ENCODE measurements at places on chromosomes 6 and 20.

DNA sequence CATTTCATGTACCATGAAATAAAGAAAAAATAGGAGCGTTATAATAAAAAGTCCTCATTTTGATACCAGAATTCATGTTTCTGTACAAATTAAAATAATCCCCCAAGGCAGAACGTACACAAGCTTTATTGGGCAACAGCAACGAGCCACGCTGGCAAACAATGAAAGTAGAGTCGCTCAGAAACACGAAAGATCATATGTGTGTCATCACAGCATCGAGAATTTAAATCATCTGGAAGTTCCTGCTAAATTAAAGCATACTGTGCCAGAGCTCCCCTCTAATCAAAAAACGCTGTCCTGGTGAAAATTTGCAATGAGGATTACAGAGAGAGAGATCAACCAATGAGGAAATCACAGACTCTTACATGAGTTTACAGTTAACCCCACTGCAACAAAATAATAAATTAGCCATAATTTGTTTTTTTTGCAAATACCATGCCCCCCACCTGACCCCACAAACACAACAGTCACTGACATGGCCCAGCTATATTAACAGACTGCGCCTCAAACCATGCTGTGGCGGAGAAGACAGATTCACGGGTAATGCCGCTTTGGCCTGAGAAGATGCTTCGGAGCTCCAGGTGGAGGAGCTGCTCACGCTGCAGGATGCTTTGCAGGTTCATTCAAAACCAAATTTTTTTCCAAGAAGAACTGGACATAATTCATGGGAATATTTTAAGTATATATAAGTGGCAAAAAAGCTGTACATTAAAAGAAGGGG, 54.3 kb upstream of the NFATC2 start:
- no peak for DNase-seq

DNA sequence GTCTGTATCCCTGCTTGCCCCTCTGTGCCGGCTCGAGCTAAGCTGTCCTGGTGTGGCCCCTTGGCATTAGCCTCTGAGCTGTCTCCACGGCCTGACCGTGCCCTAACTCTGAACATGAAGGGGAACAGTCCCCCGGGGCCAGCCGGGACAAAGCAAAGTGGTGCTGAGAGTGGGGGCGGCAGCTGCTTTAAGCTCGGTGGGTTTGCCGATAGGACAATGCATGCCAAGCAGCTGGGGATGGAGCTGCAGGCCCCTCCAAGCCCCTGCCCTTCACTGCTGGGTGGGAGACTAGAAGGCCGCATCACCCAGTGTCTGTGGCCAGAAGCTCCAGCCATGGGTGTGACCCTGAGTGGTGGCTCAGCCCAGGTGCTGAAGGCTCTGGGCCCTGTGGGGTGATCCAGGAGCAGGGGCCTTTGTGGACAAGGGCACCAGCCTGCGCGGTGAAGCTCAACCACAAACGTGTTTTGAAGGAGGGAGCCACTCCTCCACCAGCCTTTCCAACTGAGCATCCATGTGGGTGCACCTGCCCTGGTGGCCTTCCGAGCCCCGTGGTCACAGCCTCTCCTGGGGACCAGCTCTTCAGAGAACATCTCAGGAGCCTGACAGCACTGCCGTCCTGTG, 242.5 kb downstream of the ERMARD start:
- peak; percentile 22 for DNase-seq

DNA sequence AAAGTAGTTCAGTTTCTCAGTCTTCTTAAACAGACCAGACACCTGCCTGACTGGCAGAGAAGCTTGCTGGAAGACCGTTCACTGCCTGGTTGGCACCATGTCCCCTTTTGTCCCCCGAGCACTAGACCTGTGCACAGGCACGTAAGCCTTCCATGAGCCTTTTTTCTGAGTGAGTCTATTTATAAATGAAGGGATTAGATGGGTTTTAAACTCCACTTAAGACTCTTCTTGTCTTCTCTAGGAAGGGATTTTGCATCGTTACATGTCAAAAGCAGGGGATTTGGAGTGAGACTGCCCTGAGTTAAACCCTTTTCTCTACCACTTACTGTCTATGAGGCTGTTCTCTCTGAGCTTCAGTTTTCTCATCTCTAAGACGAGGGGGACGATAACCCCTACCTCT, 37.6 kb downstream of the STK35 start:
- no peak for DNase-seq

- no peak for DNase-seq
These were observed 26.8 kb upstream of the ASF1A start for GRCh38 chr6:118867181-118867580.

- DNase-seq = no peak
These were observed 86.6 kb downstream of the RNF144B start for GRCh38 chr6:18473755-18474154.

DNA sequence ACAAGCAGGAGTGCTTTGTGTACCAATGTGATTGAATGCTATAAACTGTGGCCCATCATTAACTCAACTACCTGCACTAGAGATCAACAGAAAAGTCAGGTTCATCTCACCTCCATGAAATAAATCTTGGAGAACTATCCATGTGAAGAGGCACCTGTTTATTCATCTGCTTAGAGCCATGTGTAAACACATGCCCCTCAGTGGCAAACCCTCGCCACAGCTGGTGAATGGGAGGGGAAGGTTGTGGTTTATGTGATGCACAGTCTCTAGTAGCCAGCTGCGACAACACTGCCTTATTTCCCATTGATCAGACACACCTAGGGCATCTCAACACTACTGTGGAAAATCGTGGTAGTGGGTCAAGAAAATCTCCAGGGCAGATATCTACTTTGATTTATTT, 640.2 kb downstream of the PTPRT start:
- no peak for DNase-seq

DNA sequence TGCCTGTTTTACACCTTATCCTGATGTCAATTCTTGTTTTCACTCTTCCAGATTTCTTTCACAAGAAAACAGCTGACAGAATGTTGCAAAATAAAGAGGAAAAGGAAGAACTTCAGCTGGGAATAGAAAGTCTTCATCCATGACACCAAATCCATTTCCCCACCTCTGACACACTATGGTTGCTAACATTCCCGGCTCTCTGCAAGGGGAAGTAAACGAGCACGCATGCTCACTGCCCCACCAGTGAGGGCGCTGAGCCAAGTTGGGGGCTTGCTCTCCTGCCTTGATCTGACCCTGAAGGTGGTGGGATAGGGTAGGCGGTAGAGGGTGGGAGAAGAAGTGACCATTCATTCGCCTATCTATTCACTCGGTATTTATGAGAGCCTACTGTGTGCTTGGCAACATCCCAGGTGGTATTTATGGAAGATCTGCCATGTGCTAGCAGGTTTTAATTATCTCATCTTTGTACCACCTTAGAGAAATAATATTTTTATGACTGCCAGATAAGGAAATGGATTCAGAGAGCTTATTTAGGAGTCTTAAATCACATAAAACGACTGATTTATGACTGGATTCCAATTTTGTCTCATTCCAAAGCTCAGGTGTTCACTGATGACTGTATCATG, 206.2 kb downstream of the FOXC1 start:
- DNase-seq = no peak

Measured in H9 (cell line).